Stimulated activated naive CD8-positive, alpha-beta T cell treated with anti-CD3 and anti-CD28 coated beads, Interleukin-15, amount 100 ng/mL, for 72 hours (primary cell): ENCODE measurements at places on chromosomes 3 and 15.
A peak's percentile ranks its signal among the peaks of the same experiment; 100 is the strongest.

DNA sequence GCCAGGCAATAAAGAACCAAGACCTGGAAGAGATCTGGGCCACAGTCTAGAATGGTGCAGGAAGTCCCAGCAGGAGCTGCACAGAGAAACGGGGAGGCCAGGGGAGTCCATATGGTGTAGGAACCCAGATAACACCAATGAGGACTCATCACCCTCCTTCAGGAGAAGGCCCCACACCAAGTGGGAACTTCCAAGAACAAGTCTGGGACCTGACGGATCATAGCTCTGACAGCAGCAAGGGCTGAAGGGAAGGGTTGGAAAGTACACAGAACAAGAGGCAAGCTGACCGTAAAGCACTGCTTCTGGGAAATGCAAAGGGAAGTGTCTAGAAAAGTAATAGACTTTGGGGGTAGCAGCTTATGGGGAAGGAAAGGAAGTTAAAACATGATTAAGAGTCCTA lies 34.5 kb downstream of the ANO10 start:
- DNase-seq = no peak

GRCh38 chr15:41914411-41914810 lies 20.6 kb upstream of the SPTBN5 start:
- no peak for DNase-seq

- no peak for DNase-seq
These were observed 19.6 kb upstream of the C15orf61 start for GRCh38 chr15:67501177-67501835.

DNA sequence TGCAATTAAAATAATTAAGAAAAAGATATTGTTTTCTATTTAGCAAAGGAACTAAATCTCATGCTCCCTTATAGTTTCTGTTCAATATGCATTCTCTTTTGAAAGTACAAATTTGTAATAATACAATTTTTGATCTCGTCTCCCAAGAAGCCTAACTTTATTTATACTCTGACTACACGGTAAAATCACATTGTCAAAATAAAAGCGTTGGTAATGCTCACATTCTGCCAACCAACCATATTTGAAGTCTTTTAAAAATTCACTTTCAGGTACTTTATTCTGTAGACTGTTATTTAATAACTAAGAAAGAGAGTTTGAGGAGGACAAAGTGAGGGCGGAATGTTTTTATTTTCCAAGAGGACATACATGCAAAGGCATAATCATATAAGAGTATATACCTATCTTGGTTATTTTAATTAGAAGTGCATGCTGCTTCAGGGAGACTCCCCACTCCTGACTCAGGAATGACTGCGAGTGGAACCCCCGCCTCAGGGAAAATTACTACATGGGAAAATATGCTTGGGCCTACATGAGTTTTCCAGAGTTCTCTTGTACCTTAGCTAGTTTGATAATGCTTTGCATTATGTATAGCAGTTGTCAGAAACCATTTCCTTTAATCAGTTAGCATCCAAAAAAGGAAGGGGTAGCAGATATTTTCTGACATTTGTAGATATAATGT lies 19.3 kb downstream of the MBNL1 start:
- no peak for DNase-seq

GRCh38 chr3:40585381-40586016 lies 60.7 kb downstream of the ZNF621 start:
- no peak for DNase-seq

GRCh38 chr3:14141602-14142341 lies 16.9 kb downstream of the TMEM43 start:
- no peak for DNase-seq

DNA sequence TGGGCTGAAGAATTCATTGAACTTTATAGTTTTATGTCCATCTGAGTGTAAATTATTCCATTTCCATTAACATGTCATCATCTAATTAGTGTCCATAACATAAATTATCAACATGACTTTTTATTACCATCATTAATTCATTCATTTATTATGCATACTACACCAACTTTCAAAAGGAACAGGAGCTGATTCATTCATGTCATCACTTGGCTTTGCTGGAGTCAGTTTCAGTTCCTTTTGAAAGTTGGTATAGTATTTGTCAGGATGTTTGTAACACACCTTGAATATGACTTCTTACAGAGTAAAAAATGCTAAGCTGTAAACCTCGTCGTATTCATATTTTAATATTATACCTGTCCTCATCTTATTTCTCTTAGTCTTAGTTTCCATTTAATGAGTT lies 298.0 kb upstream of the RBMS3 start:
- DNase-seq = no peak

- DNase-seq = no peak
These were observed 30.5 kb upstream of the PXYLP1 start for GRCh38 chr3:141201122-141201521.

GRCh38 chr3:148078658-148079057 lies 619.0 kb upstream of the AGTR1 start:
- no peak for DNase-seq

DNA sequence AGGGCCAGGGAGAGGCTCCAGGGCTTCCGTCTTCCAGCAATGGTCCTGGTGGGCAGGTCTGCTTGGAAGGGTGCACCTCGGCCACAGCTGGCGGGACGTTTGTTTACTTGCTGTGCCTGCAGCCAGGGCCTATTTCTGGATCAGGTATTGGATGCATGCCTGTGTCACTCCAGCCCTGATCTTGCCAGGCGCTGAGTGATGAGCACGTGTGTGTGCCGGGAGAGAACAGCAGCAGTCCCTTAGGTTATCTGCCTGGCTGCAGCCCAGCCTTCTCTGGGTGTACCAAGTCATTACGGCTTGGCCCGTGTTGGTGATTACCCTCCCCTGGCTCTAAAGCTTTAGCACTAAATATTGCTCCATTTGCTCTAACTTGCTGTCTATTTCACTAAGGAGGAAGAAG lies 14.9 kb downstream of the CCDC32 start:
- DNase-seq = no peak

- DNase-seq = no peak
These were observed 510.3 kb downstream of the EPHA3 start for GRCh38 chr3:89617706-89618105.

GRCh38 chr3:172530101-172530561 lies 6.9 kb upstream of the TNFSF10 start:
- no peak for DNase-seq

DNA sequence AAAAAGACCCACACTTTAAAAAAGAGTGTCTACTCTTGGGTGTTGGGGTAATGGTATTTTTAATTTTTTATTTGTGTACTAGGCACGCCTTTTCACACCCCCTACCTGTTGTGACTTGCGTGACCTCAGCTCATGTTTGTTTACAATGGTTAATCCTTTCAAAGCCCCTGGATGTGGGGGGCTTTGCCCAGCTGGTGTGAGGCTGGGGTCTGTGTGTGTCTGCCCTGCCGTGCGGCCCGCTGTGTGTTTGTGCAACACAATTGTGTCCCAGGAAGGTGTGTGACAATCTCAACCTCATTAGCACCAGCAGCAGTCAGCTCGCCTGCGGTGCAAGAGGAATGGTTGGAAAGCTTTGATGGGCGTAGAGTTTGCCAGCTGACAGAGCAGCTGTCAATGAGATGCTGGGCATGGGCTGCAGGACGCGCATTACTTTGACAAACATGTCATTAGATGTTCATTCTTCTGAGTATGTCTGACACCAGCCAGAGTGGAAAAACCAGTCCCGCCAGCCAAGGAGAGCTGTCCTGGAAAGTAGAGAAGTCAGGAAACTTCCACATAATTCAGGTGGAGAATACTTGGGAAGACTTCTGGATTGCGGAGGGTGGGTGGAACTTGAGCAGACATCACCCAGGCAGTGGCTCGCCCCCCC lies 9.6 kb downstream of the LRRK1 start:
- DNase-seq = no peak

DNA sequence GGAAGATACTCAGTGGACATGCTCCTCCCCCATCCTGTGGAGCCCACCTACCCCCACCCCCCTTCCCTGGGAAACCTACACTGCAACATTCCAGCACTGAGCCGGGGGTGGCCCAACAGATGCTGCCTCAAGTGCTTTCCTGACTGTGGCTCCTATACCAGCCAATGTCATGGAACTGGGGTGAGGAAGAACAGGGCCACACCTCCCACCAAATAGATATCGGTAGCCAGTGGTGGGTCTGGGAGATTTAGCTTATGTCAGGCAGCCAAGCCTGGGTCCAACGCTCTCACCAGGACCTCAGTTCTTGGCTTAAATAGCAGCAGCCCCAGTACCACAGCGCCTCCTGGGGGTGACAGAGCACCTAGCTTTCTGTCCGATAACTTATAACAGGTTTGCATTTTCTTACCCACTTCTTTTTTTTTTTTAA lies 30.3 kb downstream of the CDC25A start:
- peak; percentile 38 for DNase-seq

- no peak for DNase-seq
These were observed 28.2 kb upstream of the IL12A start for GRCh38 chr3:159960188-159961148.

- DNase-seq = no peak
These were observed 310.0 kb downstream of the SHQ1 start for GRCh38 chr3:72538070-72538745.

DNA sequence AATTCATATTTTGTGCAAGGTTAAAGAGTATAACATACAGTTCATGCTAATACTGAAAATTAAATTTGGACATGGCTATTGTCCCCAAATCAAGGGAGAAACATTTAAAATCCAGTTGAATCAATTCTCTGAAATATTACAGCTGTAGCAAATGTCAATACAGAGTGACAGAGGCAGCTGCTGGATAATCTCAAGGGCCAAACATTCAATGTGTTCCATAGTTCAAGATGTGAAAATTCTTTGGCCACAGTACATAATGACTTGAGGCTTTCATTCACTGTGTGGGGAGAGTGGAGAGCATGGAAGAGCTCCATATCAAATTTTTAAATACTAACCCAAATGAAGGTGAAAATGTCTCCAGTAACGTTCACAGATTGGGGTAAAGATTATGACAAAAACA lies 1192.8 kb upstream of the CADM2 start:
- no peak for DNase-seq

- no peak for DNase-seq
These were observed 110.9 kb downstream of the LMLN start for GRCh38 chr3:198070871-198071270.

- no peak for DNase-seq
These were observed 297.1 kb upstream of the RARB start for GRCh38 chr3:25130724-25131520.

DNA sequence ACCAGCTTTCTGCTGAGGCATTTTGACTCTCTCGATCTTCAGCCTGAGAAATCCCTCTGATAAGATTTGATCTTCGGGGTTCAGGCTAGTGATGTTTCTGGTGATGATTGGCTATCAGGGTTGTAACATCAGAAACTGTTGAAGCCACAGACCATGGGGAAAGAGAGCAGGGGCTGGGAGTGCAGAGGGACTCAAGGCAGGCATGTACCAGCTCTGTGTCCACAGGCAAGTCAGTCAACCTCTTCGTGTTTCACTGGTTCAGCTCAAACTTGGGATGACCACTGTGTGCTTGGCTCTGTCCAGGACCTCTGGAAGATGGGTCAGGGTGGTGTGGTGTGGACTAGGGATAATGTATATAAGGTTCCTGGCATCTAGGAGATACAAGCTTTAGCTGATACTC lies 116.5 kb downstream of the EEFSEC start:
- no peak for DNase-seq

- no peak for DNase-seq
These were observed 108.3 kb downstream of the SLC49A4 start for GRCh38 chr3:122903171-122903570.

DNA sequence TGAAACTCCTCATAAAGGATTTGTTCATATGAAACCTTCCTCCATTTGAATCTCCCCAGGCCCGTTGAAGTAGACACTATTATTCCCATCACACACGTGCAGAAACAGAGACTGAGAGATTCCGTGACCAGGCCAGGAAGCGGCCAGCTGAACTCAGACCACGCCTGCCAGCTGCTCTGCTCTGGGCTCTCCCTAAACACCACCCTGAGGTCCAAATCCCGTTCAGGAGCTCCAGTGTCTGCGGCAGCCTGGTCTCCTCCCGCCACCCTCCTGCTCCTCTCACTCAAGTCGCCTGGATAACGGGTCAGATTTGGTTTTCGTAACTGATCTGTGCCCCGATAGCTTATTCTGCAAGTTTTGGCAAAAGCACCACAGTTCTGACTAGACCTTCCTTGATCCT lies 53.6 kb upstream of the SNRPA1 start:
- no peak for DNase-seq

DNA sequence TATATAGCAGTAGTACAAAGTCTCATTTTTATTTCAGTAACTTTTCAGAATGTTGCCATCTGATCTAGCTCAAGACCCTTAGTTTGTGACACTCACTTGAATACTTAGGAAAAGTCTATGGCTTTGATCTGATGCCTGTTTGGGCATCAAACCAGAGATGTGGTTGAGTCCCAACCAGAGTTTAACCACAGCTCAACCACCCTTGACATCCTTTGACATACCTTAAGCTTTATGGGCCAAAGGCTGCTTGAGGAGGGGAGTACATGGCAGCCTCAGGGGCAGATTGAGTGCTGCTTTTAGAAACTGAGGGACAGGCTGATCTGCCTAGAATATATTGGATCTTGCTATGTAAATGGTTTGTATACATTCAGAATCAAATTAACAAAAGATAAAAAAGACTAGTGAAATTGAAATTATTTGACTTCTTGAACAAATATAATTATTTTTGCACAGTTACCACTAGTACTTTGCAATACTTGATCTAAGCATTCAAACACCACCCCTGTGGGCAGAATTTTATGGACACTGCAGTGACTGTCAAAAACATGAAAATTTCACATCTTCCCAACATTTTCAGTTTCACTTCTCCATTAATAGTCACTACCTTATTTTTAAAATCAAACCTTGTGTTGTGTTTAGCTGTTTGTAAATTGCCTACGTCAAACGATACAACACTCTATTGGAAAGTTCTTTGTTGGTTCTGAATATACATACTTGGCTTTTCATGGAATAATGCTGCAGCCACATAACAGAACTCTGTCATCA lies 199.8 kb downstream of the UBE2E2 start:
- peak; percentile 8 for DNase-seq

DNA sequence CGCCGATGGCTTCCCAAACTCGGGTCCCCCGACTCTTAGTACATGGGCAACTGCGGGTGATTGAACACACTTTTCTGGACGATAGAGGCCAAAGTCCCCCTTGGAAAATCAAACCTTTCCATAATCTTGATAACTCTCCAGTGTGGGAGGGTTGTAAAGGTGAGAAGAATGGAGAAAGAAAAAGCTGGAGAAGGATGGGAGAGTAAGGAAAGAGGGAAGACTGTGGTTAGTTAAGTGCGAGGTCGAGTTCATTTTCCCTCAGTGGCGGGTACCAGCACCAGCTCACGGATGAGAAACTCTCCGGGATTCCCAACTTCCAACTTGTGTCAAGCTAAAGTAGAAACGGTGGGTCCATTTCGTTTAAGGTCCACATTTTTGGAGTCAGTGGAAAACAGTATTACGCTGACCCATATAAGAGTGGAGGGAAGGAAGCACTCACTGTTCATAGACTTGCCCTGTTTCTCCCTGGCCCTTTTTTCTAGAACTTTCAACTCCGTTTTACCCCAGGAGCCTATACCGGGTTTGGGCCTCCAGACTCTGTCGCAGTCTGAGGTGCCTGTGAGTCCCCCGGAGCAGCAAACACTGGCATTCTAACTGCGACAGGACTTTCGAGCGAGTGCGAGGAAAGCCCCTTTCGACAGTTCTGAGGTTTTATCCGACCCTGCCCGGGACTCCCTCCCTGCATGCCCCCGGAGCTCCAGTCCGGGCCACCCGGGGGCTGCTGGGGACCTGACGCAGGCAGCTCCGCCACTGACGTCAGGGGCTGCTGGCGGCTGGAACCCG lies 14.8 kb downstream of the ZIC1 start:
- DNase-seq = no peak
